Activated CD4-positive, alpha-beta T cell treated with anti-CD3 and anti-CD28 coated beads, Interleukin-2, amount 50 U/mL, for 1 hour (primary cell): ENCODE measurements at places on chromosomes 4 and X.
A peak's percentile ranks its signal among the peaks of the same experiment; 100 is the strongest.

DNA sequence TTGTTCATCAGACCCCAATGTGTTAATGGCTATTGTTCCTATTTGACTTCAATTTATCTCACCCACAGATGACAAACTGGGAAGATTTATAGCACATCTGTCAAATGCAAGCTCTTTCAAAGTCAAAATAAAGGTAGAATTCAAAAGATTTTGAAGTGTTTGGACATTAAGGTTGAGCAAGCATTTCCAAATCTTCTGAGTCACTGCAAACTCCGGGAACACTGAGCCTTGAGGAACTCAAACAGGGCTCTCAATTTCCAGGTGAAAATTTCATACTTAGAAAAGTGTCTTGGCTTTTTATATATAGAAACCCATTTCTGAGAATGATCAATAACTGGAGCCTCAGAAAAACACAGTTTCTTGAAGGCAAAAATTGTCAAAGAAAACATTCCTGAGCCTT, 199.5 kb upstream of the IGFBP7 start:
- DNase-seq = no peak

GRCh38 chrX:68703369-68703768, 55.9 kb downstream of the STARD8 start:
- no peak for DNase-seq

GRCh38 chrX:69539437-69539836, 35.3 kb downstream of the NALF2 start:
- DNase-seq = no peak

DNA sequence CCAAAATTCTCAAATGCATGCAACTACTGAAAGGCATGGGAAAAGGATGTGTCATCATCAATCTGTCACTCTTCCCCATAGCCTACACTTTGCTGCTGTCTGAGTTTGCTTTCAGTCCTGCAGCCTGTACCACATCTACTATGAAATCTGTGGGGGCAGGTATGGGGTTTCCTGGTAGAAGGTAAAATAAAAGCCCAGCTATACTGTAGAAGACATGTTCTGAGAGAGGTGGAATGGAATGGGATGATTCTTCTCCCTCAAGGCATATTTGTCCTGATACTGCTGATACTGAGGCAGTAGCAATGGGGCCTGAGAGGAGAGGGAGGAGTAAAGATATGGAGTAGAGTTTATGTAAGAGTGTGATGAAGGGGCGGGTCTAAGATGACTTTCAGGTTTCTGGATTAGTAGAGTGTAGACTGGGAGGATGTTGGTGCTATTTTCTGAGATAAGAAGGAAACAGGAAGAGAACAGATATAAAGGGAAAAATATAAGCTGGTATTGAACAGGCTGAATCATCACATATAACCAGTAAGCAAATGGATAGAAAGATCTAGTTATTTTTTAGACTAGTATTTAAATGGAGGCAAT, 38.7 kb upstream of the GYPA start:
- DNase-seq = no peak

GRCh38 chr4:22237846-22238494, 277.9 kb downstream of the ADGRA3 start:
- no peak for DNase-seq

DNA sequence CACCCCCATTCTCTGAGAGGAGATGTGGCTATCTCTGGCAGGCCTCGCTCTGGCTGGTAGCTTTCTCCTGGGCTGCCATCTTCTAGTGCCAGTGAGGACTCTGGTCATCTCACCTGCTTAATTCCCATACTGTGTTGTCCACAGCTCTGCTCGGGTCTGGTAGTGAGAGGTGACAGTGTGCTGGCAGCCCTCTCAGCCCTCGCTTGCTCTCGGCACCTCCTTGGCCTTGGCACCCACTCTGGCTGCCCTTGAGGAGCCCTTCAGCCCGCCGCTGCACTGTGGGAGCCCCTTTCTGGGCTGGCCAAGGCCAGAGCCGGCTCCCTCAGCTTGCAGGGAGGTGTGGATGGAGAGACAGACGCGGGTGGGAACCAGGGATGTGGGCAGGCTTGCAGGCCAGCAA, 52.7 kb downstream of the CPLX1 start:
- DNase-seq = no peak

DNA sequence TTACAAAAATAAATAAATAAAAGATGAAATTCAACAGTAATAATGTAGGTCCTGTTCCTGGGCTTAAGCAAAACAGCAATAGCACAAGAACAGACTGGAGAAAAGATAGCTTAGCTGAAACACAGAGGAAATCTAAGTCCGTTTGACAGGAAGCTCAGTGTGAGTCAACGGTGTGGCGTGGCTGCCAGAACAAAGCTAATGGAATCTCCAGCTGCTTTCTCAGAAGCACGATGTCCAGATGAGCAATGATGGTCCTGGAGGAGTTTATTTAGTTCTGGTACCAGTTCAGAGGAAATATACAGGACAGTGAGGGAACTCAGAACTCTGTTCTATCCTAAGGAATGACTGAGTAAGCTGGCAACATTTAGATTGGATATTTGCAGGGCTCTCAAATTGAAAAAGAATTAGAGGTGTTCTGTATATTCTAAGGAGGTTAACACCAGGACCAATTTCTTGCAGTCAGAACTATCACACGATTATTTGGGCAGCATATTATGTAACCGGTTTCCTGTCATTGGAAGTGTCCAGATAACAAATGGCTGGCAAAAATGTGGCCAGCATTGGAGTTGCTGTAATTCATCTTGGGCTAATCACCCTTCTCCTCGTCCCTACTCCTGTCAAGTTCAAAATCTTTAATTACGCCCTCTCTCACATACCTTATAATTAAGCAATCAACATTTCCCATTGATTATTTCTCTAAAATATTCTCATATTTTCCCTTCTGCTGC, 12.7 kb downstream of the GAB3 start:
- no peak for DNase-seq

DNA sequence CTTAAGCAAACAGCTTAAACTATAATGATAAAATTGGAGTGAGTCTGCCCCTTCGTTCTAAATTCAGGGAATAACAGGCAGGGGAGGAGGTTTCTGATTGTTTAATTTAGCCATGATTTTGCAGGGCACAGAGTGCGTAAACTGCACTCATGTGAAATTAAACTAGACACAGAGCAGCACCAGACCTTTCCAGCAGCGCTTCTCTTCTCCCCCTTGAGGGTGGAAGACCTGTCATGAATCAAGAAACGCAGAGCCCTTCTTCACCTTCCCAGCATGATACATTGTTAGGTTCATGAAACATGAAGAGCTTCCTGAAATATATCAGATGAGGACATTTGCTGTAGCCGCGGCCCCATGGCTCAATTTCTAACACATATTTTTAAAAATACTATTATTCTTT, 63.1 kb downstream of the FAM114A1 start:
- DNase-seq = no peak

DNA sequence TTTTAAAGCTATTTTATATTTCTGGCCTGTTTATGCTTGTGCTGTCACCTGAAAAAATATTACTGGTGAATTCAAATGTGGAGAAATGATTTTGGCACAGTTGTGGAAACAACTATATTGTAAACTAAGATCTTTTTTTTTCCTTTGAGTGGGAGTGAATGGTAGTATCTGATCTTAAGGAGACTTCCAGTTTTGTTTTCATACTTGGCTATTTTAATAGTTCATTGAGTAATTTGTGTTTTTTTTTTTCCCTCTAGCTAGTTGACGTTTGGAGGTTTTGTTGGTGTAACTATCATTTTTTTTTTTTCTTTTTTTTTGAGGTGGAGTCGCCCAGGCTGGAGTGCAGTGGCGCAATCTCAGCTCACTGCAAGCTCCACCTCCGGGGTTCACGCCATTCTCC, 10.5 kb downstream of the STAG2 start:
- DNase-seq = no peak

DNA sequence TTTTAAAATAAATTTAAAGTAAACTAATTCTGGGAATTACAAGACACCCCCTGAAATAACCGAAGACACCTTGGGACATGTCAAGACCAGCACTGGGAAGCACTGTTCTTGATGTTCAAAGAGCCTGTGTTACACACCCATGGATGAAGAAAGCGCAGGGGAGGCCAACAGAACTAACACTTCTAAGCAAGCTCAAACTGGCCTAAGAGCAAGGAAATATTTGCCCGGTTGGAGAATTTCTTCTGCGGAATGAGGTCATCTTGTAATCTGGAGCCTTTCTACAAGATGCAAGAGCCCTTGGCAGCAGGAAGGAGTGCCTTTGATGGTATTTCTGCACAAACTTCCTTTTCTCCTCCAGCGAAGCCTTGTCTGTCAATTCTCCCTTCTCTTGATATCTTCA, 9.3 kb upstream of the EFHC2 start:
- no peak for DNase-seq

DNA sequence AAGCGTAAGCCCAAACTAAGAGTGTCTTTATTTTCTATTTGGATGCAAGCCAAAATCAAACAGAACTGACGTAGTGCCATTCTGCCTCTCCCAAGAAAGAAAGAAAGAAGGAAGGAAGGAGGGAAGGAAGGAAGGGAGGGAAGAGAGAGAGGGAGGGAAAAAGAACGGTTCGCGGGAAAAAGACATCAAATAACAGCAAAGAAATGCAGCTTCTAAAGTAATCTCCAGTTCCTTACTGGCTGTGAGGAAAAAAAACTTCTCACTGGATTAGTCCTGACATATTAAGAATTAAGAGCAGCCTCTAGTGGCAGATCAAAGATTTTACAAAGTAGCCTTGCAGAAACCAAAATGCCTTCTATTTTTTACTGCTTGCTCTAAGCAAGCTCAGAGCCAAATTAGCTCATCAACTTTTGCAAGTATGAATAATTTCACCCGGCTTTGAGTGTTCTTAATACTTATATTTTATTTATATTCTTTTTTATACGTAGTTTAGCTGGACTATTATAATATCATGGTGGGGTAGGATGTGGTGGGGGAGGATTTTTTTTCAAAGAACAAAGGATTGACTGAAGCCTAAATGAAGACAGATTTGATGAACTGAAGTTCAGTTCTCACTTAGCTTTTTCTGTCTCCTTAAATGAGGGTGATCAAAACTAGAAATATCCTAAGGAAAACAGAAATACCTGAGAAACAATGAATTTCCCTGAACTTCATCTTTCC, 36.6 kb downstream of the PITX2 start:
- no peak for DNase-seq

DNA sequence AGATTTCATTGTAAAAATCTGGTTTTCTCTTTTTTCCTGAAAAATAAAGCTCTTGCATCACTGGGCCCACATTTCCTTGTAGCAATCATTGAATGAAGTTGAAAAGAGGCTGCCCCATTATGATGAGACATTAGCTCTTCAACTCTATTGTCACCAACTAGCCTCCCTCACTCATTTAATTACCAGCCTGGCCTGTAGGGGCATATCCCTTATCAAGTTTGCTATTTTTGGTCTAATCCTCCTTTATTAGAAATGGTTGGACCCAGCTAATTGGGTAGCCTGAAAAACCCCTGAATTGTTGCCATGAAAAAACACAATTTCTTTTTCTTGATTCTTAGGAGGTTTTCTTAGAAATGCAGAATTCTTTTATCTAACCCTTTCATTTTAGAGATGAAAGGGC, 164.6 kb upstream of the CASK start:
- no peak for DNase-seq

GRCh38 chr4:85784947-85785346, 310.0 kb downstream of the ARHGAP24 start:
- no peak for DNase-seq

DNA sequence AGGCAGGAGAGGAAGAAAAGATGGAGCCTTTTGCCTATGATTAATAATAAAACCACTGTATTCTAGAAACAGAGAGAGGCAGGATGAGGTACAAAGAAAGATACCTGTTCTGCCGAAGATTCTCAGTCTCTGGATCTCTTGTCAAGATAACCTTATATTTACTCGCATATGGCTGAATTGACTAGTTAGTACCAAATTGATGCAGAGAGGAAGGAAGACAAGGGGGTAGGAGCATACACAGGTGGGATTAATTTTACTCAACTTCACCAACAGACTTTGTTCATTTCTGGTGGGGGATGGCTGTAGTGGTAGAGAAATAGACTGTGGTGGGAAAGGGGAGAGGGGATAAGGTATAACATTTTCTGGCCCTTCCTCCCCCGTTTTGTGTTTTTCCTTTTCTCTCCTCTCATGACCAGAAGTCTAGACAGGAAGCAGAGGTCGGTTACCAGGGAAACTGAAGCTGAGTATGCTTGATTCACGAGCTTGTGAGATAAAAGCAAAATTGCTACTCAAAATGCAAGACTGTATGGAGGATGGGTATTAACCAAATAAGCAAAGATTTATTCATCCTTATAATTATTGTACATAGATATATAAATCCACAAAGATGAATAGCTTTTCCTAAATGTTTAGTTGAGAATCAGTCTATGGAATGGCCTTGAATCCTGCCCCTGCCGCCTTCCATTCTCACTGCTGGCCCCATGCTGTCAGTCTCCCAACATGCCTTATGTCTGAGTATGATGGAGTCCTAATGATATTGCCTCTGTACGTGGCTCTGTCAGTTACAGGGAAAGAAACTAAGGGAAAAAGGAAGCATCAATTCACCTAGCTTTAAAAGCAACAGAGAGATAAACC, 17.8 kb upstream of the PAGE2B start:
- peak; percentile 14 for DNase-seq

GRCh38 chr4:170134821-170135220, 45.1 kb upstream of the AADAT start:
- DNase-seq = no peak

DNA sequence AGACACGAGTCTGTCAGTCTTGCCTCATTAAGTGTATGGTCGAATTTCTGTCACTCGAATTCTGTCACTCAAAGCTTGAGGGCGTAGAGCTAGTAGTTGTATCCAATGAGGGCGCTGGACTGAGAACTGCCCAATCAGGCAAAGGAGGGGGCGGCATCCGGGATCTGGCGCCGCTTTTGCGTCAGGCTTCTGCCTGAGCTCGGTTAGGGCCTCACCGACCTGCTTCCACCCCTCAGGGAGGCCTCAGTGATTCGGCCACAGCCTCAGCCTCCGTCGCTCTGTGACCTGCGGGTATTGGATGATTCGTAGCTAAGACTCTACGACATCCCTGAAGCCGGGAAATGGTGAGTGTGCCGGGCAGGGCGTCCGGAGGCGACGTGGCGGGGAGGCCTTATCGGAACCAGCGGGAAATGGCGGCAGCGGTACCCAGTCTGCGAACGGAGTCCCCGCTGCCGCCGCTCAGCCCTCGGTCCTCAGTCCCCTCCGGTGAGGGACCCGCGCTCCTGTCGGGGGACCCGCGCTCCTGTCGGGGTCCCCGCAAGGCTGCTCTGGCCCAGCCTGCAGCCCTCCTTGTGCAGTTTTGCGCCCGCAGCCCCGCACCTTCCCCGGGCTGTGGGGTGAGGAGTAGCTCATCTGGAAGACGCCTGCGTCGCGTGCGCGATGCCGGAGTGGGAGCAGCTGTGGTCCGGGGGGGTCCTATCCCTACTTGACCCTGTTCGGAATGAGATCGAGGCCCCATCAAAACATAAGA, 88.3 kb downstream of the ZNF718 start:
- no peak for DNase-seq

DNA sequence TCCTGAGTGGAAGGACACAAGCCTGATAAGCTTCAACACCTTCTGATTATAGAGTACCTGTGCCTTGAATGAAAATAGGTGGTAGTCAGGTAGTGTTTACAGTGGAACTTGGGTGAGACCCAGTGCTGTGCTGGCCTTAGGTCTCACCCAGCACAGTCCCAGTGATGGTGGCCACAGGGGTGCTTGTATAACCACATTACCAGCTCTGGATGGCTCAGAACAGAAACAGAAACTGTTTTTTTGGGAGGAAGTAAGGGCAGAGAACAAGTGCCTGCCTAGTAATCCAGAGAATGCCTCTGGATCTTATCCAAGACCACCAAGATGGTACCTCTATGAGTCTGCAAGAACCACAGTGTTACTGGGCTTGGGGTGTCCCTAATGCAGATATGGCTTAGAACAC, 171.5 kb upstream of the DIPK2B start:
- DNase-seq = no peak

GRCh38 chr4:40923316-40924095, 173.8 kb downstream of the NSUN7 start:
- DNase-seq = no peak

GRCh38 chr4:4182835-4183568, 43.7 kb downstream of the OTOP1 start:
- DNase-seq = no peak
